ENCODE measurements at places on chromosomes 6 and 20. TPM values are rescaled to one million over a fixed set of nuclear protein-coding genes. Genes with fewer than 3 reads are reported as not detected.

DNA sequence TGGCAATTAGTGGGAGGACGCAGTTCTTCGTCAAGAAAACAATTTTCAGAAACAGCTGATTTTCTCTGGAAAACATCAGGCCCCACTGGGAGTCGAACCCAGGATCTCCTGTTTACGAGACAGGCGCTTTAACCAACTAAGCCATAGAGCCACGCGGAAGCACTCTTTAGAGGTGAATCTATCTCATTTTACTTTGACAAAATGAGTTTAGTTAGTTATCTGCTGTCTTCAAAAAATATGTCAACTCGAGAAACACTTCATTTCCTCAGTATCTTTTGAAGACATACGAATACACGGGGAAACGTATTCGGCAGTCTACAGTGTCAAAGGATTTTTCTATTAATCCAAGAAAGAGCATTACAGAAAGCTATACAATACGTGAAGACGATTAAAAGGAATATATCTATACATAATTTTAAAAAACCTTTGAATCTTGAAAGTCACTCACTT lies 26.7 kb downstream of the GPX6 start:
- no peak for DNase-seq

- DNase-seq, result no peak
Observed at GRCh38 chr6:1079525-1079924, 232.4 kb upstream of the FOXQ1 start.

DNA sequence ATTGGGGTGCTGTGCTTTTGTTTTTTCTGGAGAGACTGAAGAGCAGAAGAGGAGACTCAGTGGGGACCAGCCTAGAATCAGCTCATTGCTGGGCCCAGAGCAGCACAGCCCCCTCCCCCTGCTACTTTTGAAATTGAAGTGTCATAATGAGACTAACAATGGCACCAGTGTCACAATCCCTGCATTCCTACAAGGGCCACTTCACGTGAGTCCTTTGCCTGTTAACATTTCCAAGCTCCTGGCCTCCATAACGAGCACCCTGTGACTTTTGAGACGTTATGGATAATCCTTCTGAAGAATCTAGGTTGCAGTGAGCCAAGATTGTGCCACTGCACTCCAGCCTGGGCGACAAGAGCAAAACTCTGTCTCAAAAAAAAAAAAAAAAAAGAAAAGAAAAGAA lies 41.7 kb downstream of the CNBD2 start:
- no peak for DNase-seq

GRCh38 chr6:35774116-35774794 lies 2.1 kb upstream of the CLPSL2 start:
- DNase-seq, result no peak

The ISM1 gene
- 1.2 TPM for total RNA-seq

The C6orf58 gene
- not detected for total RNA-seq

The SIRPD gene
- not detected for total RNA-seq

The SLC4A11 gene
- total RNA-seq, result 0.14 TPM
